ENCODE measurements at places on chromosomes 6 and 20.

GRCh38 chr6:15384901-15385300 lies 139.0 kb downstream of the JARID2 start:
- no peak for DNase-seq

DNA sequence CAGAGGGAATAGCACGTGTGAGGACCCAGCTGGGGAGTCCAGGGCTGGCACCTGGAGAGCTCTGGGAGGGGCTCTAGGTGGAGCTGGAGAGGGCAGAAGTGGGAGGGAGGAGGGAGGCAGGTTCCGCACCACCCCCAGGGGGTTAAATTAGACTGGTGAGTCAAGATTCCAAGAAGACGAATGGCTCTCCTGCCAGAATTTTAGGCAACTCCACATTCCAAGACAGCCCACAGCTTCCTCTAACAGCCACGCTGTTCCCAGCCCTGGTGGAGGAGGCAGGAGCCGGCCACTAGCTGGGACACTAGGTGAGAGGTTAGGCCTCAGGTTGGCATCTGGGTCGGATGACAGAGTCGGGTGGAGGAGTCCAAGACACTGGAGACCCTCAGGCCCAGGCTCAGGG lies 60.2 kb downstream of the TFAP2C start:
- DNase-seq, result peak; percentile 96

DNA sequence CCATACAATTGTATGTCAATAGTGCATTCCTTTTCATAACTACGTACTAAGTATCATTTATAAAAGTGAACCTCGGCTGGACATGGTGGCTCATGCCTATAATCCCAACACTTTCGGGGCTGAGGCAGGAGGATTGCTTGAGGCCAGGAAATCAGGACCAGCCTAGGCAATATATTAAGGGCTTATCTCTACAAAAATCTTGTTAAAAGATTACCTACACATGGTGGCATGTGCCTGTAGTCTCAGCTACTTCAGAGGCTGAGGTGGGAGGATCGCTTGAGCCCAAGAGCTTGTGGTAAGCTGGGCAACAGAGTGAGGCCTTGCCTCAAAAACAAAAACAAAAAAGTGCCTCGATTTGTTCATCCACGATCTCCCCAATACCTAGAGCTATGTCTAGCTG lies 449.7 kb upstream of the SULF2 start:
- DNase-seq, result no peak

DNA sequence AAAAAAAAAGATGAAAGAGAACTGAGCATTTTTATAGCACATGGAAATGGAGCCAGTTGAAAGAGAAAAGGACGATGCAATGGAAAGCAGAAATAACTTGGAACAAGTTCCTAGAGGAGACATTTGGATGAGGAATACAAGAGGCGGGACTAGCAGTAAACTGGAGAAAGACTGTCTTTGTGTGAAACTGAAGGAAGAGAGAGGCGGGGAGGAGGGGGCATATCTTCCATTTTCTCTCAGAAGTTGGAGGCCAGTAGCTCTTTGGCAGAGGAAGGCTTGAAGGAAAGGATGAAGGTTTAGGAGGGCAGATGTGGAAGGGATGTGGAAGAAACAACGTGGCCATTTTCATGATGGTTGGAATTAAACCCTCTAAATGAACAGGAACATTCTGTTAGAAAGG lies 33.0 kb upstream of the ADGRF1 start:
- no peak for DNase-seq

DNA sequence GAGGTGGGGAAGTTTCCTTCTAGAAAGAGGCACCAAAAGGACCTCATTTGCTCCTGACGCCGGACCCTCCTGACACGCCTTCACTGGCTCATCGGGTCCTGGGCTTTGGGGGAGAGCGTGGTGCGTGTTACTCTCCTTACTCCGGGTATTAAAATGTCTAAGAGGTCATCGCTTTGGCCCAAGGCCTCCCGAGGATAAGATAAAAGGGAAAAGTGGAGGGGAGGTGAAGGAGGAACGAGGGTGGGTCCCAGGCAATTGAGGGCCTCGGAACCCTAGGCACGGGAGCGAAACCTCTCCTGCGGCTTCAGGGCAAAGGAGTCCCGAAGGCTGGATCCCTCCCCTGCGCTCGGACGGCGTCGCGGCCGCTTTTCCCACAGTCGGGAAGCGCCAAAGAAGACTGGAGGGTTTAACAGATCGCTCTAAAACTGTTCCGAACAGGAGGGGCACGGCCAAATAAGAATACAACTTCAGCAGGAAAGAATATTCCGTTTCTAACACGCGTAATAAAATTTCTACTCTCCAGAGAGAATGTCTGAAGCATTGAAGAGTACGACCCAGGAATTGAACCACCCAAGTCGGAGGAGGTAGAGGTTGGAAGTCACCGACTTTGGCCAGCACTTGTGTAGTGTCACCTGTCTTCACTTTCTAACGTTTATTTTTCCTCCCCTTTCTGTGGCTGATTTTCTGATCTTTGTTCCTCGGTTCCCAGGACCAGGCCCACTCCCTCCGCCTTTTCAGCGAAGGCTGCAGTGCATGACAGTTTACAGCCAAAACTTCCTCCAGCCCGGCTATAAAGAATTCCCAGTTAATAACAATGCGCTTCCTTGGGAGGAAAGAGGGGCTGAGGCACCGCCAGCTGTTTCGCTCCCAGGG lies 2.1 kb upstream of the TBXT start:
- no peak for DNase-seq

- DNase-seq, result no peak
Measured at GRCh38 chr6:166716910-166717617, 90.0 kb upstream of the RPS6KA2 start.

GRCh38 chr20:32621891-32622584 lies 36.9 kb upstream of the NOL4L start:
- no peak for DNase-seq

DNA sequence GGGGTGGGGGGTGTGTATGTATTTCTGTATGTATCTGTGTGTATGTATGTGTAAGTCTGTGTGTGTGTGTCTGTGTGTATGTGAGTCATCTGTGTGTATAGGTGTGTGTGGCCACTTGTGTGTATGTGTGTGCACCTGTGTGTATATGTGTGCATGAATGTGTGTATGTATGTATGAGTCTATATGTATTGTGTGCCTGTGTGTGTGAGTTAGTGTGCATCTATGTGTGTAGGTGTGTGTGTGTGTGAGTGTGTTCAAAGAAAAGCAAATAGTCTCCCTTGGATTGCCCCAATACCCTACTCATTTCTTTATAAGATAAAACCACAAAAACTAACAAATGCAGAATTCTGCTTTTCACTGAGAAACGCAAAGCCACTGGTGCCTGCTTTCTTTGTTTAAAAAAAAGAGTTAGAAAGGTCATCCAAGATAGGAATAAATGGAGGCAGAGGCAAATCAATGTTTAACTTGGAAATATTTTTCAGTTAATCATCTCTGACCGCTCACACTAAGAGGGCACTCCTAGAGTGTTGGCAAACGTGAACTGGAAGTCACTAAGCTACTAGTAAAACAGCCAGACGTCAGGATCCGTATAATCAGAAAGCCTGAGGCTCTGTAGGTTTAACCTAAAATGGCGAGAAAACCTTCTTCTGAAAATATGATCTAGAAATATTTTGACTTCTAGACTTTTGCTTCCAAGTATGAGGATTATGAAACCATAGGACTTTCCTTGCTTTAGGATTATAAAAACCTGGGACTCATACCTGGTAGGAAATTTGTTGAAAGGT lies 37.4 kb upstream of the JAG1 start:
- DNase-seq, result no peak

DNA sequence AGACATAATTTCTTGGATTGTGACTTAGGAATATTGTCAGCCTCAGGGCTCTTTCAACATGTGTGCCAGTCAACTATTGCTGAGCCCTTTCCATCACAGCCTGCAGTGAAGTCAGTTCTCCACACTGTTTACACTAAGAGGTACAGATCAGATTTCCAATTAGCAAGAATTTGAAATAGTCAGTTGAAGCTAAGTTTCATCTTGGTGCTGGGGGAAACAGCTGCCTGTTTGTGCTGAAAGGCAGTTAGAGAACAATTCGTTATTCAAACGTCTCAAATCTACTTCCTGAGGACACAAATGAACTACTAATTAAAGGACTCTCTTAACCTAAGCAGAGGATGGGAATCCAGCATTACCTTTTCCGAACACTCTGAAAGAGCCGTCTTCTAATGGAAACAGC lies 25.9 kb downstream of the ADGRF1 start:
- no peak for DNase-seq

GRCh38 chr20:47241345-47241781 lies 115.1 kb downstream of the ZMYND8 start:
- DNase-seq, result peak; percentile 44

DNA sequence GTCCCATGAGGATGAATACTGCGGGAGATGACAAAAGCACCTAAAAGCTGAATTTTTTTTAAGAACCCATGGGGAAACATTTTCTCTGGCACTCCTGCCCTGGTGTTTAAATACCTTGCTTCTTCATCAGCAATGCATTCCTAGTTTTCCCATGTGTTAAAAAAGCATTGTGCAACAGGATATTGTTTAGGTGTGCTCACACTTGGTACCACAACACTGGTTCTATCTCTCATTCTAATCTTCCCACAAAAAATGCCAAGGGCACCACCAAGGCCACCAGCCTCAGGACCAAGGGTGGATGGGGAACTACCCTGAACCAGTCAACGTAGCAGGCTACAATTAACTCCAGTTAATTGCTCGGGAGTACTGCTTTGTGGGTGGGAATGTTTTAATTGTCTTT lies 50.9 kb downstream of the ALDH5A1 start:
- DNase-seq, result no peak

GRCh38 chr6:129212081-129212480 lies 329.1 kb downstream of the LAMA2 start:
- peak; percentile 67 for DNase-seq

DNA sequence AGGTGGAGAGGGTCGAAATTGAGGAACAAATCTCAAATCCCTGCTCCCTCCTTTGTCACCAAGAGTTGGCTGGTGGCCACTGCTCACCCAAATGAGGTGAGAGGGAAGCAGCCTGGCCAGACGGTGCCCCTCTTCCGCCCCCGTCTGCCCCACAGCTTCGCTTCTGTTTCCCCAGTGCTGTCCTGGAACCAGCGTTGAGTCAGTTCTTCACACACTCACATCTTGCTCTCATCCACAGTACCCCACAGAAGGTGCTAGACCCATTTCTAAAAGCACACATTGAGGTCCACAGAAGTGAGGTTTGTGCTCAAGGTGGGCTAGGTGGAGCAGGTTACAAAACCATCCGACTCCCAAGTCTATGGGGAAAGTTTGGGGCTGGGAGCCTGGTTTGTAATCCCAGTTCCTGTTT lies 3.8 kb downstream of the CEBPB start:
- no peak for DNase-seq

GRCh38 chr6:80640176-80640575 lies 533.7 kb downstream of the BCKDHB start:
- DNase-seq, result no peak

GRCh38 chr6:138371720-138372119 lies 6.0 kb upstream of the SMIM28 start:
- no peak for DNase-seq

- DNase-seq, result peak; percentile 91
Measured at GRCh38 chr6:136288566-136289326, 900 bp downstream of the BCLAF1 start.

Measured in AG08395 (cell line).